ENCODE measurements at places on chromosomes 1 and 21.

DNA sequence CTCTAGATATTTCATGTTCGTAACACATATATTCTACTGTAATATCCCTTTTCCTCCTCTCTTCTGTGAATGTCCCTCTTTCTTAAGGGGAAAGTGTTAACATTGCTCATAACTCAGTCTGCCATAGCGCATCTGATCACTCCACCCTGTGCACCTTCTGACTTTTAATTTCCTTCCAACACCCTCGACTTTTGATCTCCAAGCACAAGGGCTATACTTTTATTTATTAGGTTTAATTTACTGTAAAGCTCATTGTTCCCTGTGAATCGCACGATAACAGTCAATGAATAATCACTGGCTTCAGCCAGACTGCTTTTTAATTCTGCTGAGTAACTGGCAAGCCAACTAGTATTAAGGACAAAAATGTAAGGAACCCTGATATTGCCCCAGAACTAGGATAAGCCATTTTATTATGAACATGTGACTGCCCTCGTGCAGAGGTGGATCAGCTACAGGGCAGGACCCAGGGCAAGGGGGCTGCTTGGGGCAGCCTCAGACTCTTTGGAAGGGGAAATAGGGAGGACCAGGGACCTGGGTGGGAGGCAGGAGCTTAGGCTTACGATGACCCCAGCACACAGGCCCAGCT, 2.6 kb upstream of the ETS2 start:
- DNase-seq: no peak

DNA sequence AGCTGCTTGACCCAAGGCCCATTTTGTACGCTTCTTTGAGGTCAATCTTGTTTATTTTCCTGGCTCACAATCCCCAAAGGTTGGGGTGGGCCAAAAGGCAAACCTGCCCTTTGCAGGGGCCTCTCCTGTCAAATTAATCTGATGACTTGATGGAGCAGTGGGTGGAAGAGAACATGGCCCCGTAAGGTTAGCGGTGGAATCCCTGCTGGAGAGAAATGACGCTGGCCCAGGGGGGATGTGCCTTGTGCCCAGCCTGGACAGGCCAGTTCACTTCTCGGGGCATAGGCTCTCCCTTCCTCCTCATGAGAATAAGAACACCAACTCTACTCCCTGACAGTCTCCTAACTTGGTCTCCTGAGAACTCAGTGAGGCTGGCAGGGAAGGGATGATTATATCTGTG, 40.5 kb downstream of the C1orf198 start:
- no peak for DNase-seq

DNA sequence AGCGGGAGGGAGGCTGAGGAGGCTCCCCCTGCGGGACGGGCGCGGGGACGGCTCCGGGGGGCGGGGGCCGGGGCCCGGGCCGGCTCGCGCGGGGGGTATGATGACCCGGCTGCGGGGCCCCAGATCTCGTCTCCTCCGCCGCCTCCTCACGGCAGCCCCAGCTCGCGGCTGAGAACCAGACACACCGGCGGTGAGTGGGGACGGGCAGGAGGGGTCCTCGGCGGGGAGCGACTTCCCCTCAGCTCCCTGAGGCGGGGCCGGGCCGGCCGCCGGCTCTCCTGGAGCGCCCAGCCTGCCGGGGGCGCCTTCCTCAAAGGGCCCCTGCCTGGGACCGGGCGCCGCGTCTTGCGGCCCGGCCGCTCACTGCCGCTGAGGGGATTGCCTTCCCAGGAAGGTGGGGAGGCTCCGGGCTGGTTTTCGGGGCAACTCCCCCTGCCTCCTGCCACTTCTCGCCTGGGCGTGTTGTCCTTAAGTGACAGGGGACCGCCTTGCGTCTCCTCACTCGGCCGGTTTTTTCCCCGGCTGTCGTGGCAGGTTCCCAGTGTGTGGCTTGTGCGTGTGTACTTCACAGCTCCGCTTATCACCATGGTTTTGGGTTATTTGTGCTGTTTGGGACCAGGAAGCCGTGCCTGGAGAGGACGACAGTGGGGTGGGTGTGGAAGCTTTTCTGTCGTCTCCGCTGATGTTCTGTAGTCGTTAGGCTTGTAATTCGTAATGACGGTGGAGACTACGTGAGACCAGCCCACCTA, 800 bp downstream of the HIPK1 start:
- peak; percentile 82 for DNase-seq

DNA sequence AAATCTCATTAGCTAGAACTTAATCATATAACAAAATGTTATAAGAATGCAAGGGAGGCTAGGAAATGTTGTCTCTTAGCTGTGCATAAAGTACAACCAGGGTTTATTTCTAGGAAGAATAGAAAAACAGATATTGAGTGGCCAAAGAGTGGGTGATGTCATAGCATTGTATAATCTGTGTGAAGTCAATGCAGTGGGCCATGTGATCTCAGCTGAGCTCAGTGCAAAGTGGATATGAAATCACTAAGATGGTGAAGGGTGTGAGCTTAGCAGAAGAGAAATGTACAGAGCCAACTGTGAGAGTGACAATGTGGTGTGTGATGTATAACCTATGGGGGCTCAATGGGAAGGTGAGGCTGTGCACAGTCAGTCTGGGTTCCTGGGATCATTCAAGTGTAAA, 29.7 kb upstream of the DUSP23 start:
- no peak for DNase-seq

GRCh38 chr21:17497316-17497715, 15.5 kb upstream of the CXADR start:
- DNase-seq: no peak

DNA sequence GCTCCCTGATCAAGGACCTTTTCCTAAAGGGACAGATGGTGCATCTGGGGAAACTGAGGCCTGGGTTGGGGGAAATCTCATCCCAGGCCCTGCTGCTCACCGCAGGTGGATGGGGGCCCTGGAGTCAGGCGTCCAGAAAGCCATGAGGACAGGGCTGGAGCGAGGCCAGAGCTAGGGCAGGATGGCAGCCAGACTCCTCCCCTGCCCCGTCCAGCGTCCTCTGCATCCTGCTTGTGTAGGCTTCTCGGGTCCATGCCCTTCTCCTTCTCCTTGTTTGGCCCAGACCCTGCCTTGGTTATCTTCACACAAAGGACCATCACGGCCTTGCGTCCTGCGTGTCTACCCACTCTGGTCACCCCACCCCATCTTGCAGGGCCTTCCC, 43.0 kb downstream of the TRIM11 start:
- no peak for DNase-seq

DNA sequence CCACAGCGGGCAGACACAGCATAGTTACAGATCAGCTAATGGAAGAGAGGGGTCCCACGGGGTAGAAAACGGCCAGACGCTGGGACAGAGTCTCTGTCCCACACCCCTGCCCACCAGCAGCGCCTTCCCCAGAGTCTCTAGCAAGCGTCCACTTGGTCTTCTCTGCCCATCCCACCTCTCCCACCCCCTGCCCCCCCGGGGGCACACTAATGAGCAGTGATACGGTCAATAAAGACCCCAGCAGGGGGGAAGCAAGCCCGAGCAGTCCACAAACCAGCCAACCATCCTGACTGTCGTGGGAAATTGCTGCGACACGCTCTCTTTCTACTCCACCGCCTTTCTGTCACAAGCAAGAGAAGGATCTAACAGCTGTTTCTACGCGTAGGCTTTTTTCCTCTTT, 374.7 kb downstream of the NPHP4 start:
- no peak for DNase-seq

- DNase-seq: no peak
Observed at GRCh38 chr1:195105773-195106172, 1502.5 kb downstream of the KCNT2 start.

GRCh38 chr1:47226839-47227215, 5.2 kb downstream of the TAL1 start:
- DNase-seq: no peak

- DNase-seq: peak; percentile 67
Observed at GRCh38 chr1:67339623-67340343, 32.1 kb downstream of the IL12RB2 start.
